GM12891 (cell line): ENCODE measurements at places on chromosomes 3 and 15.

DNA sequence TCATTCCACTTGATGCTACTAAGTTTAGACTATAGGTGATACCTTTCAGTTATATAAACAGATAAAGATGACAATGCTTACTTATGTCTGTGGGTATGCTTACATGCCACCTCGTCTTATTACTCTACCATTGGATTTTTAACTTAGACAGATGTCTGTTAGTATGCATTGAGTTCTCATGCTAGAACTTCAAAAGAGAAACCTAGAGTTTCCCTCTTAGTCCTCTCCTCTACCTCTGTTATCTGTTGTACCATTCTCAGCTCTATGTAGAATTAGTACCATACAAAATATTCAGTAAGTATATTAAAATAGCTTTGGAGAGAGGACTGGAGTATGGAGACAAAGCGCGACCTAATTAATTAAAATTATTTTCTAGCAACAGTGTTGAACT, 111.3 kb downstream of the BBX start:
- DNase-seq, result no peak

GRCh38 chr3:127171320-127171719, 21.6 kb upstream of the PRR23E start:
- no peak for DNase-seq

DNA sequence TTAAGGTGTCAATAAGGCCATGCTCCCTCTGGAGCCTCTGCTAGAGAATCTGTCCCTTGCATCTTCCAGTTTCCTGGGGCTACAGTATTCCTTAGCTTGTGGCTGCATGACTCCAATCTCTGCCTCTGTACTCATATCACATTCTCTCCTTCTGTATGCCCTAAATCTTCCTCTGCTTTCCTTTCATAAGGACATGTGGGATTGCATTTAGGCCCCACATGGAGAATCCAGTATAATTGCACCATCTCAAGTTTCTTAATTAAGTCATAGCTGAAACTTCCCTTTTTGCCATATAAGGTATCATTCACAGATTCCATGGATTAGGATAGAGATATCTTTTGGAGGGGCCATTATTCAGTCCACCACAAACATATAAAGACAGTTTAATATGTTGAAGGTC, 409.8 kb upstream of the TMCO5A start:
- DNase-seq, result no peak

GRCh38 chr15:65796610-65797078, 4.6 kb upstream of the DENND4A start:
- DNase-seq, result no peak

GRCh38 chr15:39786447-39787056, 3.9 kb upstream of the FSIP1 start:
- no peak for DNase-seq

- no peak for DNase-seq
Measured at GRCh38 chr15:68653801-68654200, 75.0 kb downstream of the CORO2B start.

DNA sequence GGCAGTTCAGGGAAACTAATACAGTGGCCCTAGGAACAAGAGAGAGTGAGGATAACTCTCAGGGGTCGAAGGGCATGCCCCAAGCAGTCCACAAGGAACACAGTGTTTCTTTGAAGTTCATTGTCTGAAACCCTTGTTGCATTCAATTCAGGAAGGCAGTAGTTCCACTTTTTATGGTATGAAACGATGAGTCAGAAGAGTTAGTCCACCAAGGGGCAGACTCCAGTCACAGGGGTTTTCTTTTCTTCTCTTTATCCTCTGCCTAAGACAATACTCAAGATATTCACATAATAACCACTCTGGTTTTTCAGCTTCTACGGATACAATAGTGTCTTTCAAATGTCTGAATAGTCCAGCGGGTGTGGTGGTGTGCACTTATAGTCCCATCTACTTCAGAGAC, 23.7 kb upstream of the TICRR start:
- no peak for DNase-seq

DNA sequence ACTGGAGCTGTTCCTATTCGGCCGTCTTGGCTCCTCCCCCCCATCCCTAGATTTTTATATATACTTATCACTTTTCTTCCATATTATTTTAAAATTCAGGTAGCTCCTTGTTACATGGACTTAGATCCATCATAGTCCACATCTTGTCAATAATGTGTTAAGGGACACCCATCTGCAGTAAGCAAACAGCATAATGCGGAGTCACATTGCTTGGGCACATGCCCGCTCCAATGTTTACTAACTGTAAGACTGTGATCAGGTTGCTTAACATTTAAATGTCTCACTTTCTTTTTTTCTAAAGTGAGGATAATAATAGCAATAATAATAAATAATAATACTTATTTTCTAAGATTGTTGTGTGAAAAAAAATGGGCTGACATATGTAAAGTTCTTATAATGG, 303.2 kb upstream of the SOX14 start:
- no peak for DNase-seq

- DNase-seq, result no peak
Measured at GRCh38 chr3:39843440-39843839, 34.0 kb downstream of the MYRIP start.

DNA sequence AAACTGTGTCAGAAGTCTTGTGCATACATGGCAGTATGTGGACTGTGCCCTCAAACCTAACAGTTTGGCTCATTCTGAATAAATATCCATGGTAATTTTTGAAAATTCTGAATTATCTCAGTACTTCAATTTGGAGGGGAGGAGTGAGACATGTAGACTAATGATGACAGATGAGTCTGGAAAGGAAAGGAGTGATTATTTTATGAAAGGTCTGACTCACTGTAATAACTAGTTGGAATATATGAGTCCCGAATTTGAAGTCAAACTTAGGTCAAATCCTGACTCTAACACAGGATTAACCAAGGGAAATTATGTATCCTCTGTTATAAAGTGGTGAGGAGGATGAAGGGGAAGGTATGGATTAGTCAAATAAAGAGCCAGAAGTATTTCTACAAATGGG, 38.6 kb downstream of the SUCNR1 start:
- DNase-seq, result no peak

DNA sequence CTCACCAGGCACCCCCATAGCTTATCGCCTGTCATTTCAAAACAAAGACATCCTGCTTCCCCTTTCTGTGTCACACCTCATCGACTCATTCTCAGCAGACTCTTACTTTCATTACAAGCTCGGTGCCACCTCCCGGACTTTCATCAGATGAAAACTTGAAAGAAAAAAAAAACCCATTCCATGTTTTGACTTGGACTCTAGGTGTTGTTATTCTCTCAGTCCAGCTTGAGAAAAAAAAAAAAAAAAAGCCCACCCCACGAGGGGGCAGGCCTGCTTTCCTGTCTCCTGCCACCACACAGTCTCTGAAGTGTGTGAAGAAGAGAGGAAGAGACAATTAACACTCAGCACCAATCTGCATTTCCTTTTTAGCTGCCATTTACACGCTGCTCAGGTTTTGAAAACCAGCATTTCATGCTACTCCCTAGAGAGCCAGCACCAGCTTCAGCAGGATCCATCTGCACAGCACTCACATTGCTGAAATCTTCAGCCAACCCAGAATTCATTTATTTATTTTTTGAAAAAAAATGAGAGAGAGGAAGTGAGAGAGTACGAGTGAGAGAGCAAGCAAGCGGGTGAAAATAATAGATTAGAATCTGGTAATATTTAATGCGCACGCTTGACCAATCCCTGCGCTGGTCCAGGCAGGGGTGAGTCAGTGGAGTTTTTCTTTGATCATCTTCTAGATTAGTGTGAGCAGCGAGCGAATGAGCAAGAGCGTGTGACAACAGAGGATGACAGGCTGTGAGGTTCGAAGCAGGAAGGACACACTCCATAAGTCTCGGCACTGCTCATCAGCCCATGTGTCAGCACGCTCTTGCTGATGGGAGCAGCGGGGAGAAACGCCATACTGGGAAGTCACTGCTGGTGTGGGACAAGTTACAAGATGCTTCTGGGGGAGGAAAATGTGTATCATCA, 23.5 kb downstream of the ZNF80 start:
- DNase-seq, result no peak

GRCh38 chr3:52881871-52882270, 15.5 kb downstream of the STIMATE start:
- DNase-seq, result no peak

DNA sequence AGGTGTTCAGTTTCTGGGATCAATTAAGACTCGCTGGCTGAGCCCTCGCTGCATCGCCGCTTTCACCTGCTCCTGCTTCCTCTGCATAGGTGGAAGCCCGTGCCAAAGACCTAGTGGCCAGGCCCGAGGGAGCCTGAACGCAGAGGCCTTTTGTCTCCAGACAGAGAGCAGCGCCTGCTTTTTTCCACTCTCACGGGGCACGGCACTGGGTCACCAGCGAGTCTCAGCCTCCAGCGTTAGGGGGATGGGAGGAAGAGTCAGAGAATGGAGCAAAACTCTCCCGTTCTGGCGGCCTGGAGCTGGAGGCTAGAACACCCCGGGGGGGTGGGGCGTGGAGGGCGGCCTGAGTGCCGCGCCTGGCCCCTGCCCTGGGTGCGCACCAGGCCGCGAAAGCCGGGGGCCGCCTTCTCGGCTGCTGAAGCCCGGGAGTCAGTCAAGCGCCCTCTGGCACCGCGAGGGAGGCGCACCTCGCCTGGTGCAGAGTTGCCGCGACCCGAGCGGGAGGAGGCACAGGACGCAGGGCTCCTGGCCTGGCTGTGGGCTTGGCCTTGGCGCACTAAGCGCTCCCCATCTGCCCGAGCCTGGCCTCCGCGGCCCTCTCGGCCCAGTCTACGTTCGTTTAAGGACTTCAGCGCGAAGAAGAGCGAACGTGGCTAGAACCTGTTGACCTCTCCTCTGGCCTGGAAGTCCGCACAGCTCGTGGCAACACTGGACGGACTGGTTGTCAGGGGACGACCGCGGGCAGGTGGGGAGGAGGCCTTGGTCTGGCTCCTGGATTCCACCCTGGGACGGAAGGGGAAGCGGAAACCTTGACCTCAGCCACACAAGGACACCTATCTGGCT, 21.5 kb downstream of the NR2F2 start:
- DNase-seq, result no peak

DNA sequence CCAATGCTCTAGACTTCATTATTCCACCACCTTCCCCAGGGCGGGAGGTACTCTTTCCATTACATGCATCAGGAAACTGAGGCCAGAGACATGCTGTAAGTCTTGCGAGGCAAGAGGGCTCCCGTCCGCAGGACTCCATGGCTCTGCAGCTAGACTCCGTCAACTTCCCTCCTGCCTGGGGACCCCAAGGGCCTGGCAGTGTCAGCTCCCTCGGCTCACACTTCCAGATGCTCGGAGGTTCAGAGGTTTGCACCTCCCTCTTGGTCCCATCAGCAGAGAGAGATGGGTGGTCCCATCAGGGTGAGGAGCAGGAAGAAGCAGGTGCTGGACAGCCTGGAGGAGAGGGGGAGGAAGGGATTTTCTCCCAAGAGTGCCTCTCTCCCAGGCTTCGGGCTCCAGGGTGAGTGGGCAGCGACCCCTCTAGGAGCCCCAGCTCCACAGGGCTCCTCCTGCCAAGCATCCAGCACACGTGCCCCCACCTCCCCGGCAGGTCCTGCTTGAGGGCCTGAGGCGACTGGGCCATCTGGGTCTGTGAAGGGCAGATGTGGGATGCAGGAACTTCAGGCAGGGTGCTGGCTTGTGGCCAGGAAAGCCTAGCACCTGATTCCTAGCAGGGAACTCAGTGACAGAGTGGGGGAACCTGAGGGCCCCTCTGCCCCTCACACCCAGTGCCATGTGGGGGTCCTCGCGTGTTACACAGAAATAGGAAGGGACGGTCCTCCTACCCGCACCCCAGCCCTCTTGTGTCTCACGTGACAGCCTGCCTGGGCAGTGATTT, 9.3 kb downstream of the PAK6 start:
- no peak for DNase-seq

DNA sequence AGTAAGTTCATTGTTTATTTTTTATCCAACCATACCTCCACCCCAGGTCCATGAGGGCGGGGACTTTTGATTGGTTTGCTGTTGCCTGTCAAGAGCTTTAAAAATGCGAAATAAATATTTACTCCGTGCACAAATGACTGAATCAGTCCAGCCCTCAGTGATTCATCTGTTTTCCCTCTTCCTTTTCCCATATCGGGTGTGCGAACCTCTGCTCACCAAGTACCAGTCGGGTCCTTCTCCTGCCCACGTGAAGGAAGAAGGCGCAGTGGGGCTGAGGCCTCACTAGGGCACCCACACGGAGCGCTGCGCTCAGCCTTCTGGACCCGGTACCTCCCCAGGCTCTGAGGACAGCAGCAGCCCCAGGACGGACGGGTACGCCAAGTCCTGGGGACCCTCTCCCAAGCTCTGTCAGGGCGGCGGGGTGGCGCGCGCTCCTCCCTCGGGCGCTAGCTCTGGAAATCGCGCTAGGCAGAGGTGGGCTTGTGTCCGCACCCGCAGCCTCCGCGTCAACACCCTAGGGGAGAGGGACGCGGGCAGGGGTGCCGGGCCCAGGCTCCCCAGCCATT, 70.5 kb upstream of the EPHB3 start:
- DNase-seq, result no peak

GRCh38 chr3:187914231-187914630, 169.0 kb upstream of the BCL6 start:
- no peak for DNase-seq

DNA sequence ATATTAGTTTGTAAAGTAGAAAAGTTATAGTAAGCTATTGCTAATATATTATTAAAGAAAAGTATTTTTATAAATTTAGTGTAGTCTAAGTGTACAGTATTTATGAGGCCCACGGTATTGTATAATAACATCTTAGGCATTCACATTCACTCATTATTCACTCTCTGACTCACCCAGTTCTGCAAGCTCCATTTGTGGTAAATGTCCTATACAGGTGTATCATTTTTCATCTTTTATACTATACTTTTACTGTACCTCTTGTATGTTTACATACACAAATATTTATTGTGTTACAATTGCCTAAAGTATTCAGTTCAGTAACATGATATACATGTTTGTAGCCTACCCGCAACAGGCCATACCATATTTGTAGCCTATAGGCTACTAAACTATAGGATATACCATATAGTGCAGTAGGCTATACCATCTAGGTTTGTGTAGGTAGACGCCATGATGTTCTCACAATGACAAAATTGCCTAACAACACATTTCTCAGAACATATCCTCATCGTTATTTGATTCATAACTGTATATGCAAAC, 246.8 kb upstream of the ALCAM start:
- no peak for DNase-seq

- no peak for DNase-seq
Measured at GRCh38 chr3:130835483-130835882, 58.4 kb upstream of the ATP2C1 start.

GRCh38 chr3:111311126-111311525, 230.9 kb upstream of the CD96 start:
- DNase-seq, result no peak
